ENCODE measurements at places on chromosomes 1 and 21.

DNA sequence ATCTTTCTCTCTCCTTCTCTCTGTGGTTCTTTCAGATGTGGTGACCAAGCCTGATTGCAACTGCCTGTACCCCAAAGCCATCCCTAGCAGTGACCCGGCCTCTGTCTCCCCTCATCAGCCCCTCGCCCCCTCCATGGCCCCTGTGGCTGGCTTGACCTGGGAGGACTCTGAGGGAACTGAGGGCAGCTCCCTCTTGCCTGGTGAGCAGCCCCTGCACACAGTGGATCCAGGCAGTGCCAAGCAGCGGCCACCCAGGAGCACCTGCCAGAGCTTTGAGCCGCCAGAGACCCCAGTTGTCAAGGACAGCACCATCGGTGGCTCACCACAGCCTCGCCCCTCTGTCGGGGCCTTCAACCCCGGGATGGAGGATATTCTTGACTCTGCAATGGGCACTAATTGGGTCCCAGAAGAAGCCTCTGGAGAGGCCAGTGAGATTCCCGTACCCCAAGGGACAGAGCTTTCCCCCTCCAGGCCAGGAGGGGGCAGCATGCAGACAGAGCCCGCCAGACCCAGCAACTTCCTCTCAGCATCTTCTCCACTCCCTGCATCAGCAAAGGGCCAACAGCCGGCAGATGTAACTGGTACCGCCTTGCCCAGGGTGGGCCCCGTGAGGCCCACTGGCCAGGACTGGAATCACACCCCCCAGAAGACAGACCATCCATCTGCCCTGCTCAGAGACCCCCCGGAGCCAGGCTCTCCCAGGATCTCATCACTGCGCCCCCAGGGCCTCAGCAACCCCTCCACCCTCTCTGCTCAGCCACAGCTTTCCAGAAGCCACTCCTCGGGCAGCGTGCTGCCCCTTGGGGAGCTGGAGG, 12.7 kb downstream of the CSF1 start:
- no peak for DNase-seq

DNA sequence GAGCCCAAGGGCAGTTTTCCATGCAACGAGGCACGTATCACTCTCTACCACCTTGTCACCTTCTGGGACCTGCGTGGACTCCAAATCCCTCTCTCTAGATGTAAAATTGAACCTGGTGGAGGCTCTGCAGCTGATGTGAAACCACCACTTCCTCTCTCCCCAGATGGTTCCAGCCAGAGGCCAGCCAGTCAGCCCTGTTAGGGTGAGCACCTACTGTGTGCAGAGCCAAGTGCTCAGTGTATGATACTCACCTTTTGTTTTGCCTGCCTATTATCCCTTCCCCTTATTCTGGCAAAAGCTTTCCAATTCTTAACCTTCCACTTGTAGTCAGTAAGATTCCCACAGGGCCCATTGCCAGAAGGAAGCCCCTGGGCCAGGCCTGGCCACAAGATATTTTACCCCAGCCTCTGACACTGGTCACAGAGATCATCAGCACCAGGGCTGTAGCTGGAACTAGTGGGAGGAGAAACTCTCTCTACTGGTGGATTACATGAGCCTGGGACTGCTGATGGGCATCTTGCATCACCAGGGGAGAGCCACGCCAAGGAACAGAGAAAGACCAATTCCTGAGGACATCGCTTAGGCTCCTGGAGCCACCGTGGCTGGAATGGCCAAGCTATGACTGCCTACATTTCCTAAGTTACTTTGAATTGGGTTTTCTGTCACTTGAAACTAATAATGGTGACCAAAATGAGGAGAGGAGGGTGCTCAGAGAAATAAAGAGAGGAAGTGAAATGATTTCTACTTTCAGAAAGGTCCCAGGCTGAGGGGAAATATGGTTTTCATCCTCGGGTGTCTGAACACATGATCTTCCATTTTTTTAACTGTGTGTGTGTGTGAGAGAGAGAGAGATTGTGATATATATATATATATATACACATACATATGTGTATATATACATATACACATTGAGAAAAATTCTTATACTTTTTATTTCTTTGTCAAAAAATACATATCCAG, 26.6 kb upstream of the RD3 start:
- no peak for DNase-seq

DNA sequence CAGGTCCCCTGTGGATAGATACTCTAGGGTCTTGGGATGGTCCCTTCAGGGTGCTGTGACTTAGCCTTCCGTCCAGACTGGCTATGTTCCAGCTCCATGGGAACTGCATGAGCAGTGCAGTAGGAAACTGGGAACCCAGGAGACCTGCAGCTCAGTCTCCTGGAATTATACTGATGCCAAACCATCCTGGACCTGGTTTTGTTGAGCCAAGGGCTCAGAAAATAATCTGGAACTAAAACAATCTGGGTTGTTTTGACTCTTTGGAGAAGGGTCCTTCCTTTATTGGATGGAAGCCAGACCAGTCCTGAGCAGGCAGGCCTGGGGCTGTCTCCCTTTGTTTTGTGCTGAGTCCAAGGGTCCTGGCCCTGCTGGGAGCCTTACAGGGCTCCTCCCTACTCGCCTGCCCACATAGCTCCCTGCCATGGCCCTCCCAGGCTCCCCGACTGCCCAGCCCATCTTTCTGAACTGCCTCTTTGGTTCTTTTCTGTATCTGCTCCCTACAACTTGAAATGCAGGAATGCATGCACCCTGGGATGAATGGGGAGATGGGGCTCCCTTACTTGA, 1.2 kb downstream of the IPO13 start:
- no peak for DNase-seq

DNA sequence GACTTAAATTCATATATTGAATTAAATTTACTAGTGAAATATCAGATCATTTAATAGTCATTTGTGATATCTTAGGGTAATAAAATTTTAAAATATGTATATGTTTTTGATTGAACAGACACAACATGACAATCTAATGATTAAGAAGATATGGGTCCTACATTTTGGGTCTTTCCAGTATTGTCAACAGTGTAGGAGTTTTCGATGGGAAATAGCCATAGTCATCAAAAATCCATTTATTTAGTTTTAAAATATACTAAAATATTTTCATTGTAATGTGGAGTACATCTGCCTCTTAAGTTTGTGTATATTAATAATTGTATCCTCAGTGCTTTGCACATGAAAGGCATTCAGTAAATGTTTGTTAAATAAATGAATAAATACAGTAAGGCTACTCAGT, 14.0 kb downstream of the TRMT13 start:
- DNase-seq = no peak

- peak; percentile 8 for DNase-seq
Measured at GRCh38 chr1:105172788-105173187, 1423.1 kb downstream of the AMY1C start.

- no peak for DNase-seq
Measured at GRCh38 chr1:1418464-1419362, 2.4 kb downstream of the ANKRD65 start.

- no peak for DNase-seq
Measured at GRCh38 chr21:42472521-42472920, 23.5 kb downstream of the RSPH1 start.

DNA sequence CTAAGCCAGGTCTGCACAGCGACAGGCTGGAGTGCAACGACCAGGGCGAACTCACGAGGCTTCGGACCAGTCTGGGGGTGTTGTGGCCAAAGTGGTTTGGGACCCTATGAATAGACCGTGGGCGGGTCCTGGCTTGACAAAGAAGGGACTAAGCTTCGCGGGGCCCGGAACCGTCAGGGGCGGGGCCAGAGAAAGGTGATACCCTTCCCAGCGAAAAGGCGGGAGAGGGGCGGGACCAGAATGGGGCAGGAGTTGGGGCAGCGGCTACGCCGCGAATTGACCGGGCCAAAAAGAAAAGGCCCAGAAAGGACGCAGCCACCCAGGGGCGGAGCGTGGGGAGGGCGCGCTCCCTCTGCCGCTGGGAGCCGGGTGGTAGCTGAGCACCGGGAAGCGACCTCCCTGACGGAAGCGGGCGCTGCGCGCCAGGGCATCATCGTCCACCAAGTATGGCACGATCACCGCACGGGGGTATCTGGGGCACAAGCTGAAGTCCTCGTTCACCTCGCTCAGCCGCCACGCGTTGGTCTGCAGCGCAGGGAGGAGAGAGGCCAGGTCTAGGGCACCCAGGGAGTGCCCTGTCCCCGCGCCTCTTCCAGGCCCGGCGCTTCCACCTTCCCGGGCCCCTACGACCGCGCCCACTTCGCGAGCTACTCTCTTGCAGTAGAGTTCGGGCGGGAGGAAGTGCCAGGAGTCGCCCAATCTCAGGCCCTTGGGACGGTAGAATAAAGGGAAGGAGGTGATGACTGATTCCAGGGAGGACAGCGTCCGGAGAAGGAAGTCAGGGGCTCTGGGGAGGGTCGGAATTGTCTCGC, 6.7 kb upstream of the FAM167B start:
- peak; percentile 76 for DNase-seq

- DNase-seq = no peak
Measured at GRCh38 chr1:24955161-24955560, 25.1 kb upstream of the RUNX3 start.

Measured in NCI-H2107 (cell line).